ENCODE measurements at places on chromosomes 2 and 18. TPM values are rescaled to one million over a fixed set of nuclear protein-coding genes. Genes with fewer than 3 reads are reported as not detected.

DNA sequence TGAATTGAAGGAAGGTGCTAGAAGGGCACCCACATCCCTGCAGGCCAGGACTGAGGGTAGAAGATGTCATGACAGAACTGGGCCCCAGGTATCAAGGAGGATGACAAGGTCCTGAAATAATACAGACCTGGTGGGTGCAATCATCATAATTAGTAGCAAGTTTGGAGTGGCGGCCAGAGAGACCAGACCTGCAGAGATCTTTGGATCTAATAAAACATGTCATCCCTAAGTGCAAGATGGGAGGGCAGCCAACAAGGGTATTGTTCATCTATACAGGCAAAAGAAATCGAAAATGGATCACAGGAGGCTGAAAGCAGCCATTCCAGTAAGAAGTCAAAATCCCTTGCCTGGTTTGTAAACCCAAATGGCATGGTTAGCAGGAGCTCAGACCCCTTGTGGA lies 111.3 kb upstream of the BOD1L2 start:
- DNase-seq, result no peak
- no peak overlapping the region for H3K4me3 ChIP-seq
- H3K4me1 ChIP-seq, result no peaks in the 10 kb centered on the region

ZNF385B gene
- 3.3 TPM for total RNA-seq

RAB17 gene
- 4.6 TPM for total RNA-seq

DNA sequence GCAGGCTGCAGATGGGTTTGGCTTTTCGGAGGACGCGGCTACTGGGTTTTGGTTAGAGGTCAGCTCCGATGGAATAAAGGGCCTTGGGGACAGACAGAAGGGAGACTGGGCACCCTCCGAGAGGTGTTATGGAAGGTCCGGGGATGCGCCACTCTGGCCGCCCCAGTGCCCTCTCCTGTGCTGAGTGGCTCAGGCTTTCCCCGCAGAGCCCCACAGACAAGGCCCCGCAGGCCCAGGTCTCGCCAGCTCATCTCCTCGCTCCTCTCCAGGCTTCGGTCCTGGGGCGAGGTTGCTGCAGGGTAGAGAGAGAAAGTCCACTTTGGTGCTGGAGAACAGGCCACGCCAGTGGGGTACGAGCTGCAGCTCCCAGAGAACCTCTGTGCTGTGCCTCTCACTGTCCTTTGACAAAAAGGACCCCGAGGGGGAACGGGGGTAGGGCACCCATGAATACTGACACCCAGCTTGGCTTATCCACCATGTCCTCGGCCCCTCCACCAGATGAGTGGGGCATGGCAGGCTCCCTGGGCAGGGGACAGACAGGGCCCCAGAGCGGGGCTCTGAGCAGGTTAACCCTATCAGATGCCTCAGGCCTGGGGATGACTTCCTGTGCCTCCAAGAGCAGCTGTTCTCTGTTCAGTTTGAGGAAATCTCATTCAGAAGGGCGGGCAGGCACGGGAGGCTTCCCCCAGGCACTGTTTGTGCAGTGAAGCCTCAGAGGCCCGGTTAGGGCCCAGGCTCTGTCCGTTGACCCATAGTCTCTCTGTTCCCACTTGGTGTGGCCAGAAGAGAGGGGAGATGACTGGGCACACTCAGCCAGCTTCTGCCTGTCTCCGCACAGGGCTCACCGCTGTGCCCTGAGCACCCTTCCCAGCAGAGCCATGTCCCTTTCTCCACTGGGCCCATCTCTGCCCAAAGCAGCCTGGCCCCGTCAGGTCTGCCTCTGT lies 15.7 kb upstream of the CNNM3 start:
- no peak for DNase-seq
- no peaks in the 10 kb centered on the region for H3K36me3 ChIP-seq
- no peak overlapping the region for H3K4me3 ChIP-seq
- H3K27me3 ChIP-seq, result no peaks in the 10 kb centered on the region
- no peak overlapping the region for H3K27ac ChIP-seq
- no peaks in the 10 kb centered on the region for H3K4me1 ChIP-seq

DNA sequence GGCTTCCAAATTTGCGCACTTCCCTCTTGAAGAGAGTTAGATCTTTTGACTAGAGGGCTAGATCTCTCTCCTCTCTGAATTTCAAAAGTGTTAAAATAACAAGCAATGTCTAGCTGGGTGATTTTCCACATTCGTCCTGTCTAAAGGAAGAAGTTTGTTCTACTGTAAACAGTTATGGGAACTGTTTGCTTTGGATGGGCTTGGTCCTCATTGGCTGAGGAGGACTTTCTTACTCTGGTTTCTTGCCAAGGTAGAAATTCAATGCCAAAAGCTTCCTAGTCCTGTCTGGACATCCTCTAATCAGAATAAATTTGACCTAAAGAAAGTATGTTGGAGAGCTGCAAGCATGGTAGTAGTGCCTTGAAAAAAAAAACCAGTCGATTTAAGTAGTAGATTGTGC lies 47.4 kb upstream of the RAPH1 start:
- H3K36me3 ChIP-seq, result no peaks in the 10 kb centered on the region
- no peaks in the 10 kb centered on the region for H3K27me3 ChIP-seq
- no peak overlapping the region for H3K4me3 ChIP-seq
- no peaks in the 10 kb centered on the region for H3K4me1 ChIP-seq
- no peak overlapping the region for H3K27ac ChIP-seq
